ENCODE measurements at places on chromosomes 1 and 21.

- no peak for DNase-seq
These were observed 15.9 kb upstream of the EDN2 start for GRCh38 chr1:41500378-41500777.

DNA sequence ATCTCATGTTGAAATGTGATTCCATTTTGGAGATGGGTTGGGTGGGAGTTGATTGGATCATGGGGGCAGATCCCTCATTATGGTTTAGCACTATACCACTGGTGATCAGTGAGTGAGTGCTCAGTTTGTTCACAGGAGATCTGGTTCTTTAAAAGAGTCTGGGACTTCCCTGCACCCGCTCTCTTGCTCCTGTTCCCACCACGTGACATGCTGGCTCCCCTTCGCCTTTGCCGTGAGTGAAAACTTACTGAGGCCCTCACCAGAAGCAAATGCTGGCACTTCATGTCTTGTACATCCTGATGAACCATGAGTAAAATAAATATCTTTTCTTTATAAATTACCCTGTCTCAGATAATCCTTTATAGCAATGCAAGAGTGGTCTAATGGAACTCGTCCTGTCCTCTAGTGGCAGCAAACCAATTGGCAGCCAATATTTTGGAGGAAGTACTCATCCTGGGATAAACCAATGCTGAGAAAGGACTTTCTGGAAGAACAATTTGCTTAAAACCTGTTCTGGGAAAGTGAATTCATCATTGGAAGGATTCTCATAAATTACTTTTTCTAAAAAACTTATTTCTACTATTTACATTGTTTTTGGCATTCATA, 27.8 kb upstream of the CYP4A11 start:
- no peak for DNase-seq

DNA sequence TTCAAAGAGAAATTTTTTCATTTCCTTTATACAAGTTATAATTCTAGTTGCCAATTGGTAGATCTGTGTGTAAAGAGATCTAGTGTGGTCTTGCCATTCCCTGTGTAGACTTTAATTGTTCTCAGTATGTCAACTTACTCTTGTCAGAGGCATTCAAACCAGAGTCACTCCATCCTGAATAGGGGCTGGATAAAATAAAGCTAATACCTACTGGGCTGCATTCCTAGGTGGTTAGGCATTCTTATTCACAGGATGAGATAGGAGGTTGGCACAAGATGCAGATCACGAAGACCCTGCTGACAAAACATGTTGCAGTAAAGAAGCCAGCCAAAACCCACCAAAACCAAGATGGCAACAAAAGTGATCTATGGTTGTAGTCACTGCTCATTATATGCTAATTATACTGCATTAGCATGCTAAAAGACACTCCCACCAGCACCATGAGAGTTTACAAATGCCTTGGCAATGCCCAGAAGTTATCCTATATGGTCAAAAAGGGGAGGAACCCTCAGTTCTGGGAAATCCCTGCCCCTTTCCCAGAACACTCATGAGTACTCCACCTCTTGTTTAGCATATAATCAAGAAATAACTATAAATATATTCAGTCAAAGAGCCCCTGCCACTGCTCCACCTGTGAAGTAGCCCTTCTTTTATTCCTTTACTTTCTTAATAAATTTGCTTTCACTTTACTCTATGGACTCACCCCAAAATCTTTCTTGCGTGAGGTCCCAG, 74.0 kb upstream of the ADAMTS5 start:
- DNase-seq = no peak

GRCh38 chr1:96355521-96355920, 366.1 kb upstream of the PTBP2 start:
- DNase-seq = no peak

DNA sequence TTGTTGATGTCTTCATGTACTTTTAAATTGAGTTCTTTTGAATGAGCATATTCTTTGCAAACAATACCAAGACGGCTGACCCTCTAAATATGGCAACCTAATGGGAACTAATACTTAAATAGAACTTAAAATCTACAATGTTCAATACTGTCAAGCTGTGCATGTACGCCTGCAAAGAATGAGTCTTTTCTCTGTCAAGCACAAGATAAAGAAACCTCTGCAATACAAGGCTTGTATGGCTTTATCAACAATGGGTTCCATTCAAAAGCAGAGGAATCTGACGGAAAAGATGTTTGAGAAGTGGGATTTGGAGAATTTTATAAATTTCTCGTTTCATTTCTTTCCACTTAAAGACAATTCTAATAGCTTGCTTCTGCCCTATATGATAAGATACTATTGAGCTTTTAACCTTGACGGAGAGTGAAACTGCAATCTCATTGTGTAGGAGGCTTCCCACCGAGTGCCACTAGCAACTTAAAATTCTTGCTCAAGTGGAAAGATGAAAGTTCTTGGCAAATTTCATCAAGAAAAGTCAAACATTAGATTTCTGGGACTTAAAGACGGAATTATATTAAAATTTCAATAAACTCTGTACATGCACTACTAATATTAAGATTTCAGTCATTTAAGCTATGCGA, 119.8 kb downstream of the RGS21 start:
- no peak for DNase-seq

DNA sequence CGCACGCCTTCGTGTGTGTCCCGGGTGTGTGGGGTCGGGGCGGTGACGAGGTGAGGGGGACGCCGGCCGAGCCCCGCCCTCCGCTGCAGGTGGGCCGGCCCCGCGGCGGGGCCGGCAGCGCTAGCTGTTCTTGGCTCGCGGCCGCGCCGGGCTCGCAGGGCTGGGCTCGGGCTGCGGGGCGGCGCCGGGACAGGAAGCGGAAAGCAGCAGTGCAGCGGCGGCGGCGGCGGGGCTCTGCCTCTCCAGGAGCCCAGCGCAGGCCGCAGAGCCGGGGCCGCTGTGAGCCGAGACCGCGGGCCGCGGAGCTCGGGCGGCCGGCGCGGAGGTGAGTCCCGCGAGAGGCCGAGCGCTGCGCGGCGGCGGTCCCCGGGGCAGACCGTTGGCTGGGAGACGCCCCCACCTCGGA, at the start of gene VANGL1:
VANGL1 (plus strand) TSS at position 209 of the 406 bp plus-strand sequence. CDS start 9,444 bp downstream, outside the sequence.
- DNase-seq = peak; percentile 79

GRCh38 chr1:230796626-230797025, 49.4 kb downstream of the CAPN9 start:
- DNase-seq = no peak

DNA sequence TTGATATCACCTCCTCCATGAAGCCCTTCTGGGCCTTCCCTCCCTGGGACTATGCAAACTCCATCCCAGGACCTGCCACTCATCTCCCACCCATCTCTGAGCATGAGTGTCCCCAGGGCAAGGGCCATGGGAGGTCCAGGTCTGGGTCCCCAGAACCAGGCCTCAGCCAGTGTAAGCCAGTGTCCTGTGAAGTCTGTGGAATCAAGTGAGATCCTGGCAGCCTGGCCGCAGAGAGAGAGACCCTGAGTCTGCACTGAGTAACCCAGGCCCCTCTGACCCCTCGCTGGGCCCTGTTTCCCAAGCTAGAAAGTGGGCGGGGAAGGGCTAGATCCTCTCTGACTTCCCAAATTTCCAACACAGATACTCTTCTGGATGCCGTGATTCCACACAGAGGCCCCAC, 132.7 kb downstream of the DMRTB1 start:
- no peak for DNase-seq

DNA sequence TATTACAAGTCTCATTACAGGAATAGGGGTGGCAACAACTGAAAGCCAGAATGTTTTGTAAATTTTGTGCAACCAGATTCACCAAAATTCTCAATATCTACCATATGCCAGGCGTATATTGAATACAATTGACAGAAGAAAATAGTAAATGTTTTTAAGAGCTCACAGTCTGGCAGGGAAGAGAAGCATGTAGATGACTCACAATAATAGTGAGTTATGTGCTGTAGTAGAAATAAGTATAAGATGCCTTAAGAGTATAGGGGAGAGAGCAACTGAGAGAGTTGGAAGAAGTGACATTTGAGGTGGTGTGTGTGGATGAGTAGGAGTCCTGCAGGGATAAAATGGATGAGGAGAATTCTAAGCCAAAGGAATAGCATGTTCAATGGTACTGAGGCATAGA, 170.5 kb upstream of the FGGY start:
- no peak for DNase-seq

- no peak for DNase-seq
These were observed 49.9 kb upstream of the HAO2 start for GRCh38 chr1:119318466-119319309.

DNA sequence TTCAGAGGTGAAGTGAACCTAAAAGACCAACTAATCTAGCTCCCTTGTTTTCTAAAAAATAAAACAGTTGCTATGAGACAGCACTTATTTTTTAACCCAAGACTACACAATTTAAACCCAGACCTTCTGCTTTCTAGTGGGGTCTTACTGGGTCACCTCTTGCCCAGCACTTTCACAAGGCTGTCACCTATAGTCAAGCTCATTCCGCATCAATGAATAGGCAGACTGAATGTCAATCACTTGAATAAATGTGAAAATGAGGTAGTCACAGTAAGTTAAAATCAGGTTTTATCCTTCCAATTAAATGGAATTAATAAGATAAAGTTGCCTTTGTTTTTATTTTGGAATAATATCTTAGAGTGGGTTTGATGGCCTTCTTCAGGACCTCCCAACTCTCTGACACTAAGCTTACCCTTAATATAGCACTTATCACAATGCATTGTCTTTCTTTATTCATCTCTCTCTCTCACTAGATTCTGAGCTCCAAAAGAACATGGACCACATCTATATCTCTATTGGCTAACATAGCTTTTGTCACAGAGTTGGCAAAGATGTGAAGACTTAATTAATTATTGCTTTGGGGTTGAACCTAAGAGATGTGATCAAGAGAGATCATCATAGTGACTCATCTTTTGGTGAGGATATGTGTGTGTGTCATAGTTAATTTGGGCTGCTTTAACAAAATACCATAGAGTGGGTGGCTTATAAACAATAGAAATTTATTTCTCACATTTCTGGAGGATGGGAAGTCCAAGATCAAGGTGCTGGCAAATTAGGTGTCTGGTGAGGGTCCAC, 248.7 kb upstream of the DAB1 start:
- no peak for DNase-seq

GRCh38 chr1:88191917-88192316, 492.2 kb upstream of the PKN2 start:
- no peak for DNase-seq

DNA sequence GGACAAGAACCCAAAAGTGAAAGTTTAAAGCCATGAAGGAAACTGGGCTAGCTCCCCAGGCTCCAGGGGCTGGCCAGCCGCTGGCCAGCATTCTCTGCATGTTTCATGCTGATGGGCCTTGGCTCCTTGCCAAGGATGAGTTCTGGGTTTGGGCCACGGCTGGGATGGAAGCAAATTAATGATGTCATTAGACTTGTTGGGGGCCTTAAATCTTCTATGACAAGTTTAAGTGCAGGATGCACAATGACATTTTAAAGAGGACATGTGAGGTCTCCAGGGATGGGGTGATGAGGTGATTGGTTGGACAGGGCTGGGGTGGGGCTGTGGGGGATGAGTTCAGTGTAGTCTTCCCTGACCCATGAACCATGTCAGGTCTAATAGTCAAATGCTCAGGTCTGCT, 199.6 kb downstream of the TRABD2B start:
- no peak for DNase-seq

DNA sequence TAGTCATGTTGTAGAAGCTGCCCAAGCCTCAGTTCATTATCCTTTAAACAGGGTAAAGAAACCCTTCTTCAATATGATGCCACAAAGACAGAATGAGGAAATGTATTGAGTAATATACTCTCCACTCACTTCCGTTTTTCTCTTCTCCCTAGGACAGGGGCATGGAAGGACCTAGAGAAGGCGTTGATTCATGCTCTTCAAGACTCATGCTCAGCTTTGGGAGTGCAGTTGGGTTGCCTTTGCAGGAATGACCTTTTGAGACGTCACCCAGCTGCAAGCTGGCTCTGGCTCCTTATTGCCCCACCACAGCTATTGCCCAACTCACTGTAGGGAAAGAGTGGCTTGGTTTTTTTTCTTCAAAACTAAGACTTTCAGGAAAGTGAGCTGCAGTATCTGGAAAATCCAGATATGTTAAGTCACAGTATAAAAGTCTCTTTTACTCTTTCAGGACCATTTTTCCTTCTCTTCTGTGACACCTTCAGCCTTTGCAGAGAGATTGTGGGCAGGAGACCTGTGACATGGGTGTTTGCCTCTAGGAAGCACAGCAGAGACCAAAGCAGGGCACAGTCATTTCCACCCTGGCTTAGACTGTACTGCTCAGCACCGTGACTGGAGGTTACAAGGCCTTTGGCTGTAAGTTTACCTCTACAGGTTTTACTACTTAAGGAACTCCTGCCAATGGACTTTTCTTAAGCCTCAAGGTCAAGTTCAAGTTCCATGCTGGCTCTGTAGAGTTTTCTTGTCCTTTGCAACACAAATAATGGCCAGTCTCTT, 39.5 kb downstream of the XCL2 start:
- no peak for DNase-seq

GRCh38 chr1:169106921-169107602, 572 bp downstream of the ATP1B1 start:
- peak; percentile 77 for DNase-seq

DNA sequence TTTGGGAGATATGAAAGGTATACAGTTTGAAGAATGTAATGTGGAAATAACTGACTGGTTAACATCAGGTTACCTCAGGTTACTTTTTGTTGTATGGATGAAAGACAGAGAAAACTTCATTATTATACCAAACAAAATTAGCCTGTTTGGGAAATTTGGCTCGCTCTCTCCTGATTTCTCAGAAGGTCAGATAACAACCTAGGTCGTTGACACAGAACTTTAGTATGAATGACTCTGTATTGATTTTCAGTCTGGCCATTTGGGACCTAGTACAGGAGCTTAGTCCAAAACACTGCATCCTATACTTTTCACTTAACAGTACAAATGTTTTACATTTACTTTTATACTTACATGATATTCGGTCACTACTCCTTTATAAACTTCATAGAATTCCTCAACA, 128.3 kb downstream of the ATP1B1 start:
- DNase-seq = no peak

DNA sequence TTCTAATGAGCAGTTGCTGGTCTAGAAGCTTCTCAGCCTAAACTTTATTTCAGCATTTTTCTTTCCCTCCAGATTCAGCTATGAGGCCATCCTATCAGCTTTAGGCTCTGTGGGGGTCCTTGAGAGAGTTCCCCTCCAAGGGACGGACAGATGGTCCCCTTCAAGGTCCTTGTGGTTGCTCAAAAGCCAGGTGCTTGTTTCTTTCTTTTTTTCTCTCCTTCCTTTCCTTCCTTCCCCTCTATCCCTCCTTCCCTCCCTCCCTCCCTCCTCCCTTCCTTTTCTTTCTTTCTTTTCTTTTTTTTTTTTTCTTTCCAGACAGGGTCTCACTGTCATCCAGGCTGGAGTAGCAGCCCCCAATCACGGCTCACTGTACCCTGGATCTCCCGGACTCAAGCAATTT, 1.2 kb upstream of the IL6R start:
- no peak for DNase-seq

GRCh38 chr1:168266644-168267186, 14.0 kb upstream of the TBX19 start:
- no peak for DNase-seq

All from NCI-H526 treated with DMSO at 0.1 percent for 48 hours (cell line).